Stimulated activated naive B cell treated with anti-CD40 and anti-IgM and Interleukin-4, amounts not matched to agents 10 μg/mL and 1 μg/mL and 100 μg/mL, for 72 hours (primary cell): ENCODE measurements at places on chromosomes 16 and 17.

DNA sequence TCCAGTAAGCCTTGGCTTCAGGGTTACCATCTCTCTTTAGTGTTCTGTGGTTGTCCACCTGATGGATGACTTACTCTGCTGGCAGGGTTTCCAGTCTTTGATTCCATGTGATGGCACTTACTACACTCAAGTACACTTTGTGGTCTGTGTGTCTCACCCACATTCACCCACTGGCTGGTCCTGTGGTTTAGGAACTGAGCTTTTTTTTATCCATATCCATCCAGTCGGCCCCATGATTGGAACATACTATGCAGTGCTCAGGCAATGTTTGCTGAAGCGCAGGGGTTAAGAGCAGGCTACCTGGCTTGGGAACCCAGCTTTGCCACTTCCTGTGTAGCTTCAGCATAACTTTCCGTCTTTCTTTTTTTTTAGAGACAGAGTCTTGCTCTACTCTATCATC is 2.8 kb upstream of the FUS start:
- peak; percentile 28 for DNase-seq

DNA sequence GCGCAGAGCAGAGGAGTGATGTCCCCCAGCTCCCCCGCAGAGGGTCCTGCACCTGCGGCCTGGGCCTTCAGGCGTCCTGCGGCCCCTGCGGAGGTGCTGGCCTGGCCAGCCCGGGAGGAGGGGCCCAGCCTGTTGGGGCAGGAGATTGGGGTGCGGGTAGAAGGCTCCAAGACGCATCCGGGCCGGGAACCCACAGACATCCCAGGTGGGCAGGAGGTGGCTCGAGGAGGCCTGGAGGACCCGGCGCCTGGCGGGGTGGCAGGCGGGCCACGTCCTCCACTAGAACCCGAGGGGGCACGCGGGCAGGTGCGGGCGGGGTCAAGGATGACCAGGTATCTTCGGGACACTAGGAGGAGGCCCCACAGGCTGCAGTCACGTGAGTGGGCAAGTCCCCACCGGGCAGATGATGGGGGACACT is 647 bp upstream of the SECTM1 start:
- no peak for DNase-seq

- no peak for DNase-seq
These were observed 7.9 kb downstream of the SPOP start for GRCh38 chr17:49670002-49670401.

DNA sequence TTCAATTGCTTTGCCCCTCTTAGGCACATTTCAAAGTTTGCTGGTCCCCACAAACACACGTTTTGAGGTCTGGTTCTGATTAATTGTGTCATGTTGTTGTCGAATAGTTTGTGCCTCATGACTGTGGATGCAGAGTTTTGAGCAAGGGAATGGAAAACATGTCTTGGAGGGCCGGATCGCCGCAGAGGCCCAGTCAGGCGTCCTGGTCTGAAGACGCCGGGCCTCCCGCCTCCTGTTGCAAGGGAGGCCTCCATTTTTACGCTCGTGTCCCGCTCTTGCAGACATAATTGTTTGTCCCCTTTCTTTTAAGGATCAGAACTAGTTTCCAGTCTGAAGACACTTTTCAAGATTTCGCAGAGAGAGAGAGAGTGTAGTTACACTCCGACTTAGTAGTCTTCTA is 3.2 kb downstream of the NTN1 start:
- no peak for DNase-seq

- DNase-seq: no peak
These were observed 57.1 kb downstream of the BRIP1 start for GRCh38 chr17:61806081-61806828.

DNA sequence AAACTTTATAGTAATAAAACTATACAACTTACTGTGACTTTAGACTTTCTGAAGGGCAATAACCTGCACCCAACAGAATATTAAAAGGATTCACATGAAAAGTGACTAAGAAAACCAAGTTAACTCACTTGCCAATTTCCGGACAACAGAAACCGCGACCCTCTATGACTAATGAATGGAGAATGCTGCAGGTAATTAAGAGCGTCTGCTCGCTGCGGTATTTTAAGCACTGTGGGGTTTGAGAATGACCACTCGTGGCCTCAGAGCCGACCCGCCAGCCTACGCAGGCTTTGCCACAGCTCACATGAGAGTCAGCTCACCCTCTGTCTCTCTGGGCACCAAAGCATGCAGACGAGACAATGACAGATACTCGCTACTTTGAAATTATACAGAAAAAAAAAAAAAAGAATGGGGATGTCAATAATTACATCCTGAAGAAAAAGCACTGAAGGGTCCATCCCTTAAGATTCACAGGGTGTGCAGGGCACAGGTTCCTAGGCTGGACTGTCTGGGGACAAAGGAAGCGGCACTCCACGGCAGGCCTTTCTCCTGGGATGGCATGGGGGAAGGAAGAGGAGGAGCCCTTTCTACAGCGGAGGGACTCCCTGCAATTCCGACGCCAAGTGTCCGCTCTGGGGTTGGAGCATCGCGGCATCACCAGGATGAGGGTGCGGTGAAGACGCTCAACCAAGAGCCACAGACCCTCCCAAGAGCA is 35.0 kb downstream of the ZCCHC14 start:
- peak; percentile 28 for DNase-seq

- no peak for DNase-seq
These were observed 202.4 kb downstream of the C16orf95 start for GRCh38 chr16:87114832-87115231.

- no peak for DNase-seq
These were observed 8.5 kb downstream of the KRTAP9-7 start for GRCh38 chr17:41284043-41284442.

DNA sequence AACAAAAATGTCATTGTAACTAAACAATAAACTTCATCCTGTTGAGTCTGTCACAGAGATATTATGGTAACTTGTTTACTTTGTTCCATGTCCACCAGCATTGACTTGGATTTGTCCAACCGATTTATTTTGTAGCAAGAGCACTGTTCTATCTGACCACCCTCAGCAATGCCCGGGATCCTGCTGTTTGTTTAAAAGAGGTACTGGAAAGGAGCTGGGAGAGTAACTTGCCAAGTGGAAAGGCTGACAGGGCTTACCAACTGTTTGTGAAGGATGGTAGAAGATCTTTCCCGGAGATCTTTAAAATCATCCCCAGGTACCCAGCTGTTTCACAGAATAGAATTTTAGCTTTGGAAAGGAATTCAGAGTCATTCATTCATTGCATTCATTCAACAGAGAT is 59.1 kb upstream of the BCAR1 start:
- no peak for DNase-seq

DNA sequence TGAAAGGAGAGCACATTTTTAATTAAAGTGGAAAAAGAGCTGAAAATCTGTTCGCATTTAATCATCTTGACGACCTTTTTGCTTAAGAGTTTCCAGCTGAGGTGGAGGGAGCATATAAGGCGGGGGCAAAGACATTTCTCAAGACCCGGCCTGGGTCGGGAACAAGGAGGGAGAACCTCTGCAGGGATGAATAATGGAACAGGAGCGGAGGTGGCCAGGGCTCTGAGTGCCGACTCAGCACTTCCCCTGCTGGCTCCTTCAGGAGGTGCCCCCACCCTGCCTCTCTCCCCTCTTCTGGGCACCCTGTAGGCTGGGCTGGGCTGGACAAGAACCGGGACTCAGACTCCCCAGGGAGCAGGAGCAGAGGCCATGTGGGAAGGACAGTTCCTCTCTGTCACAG is 7.9 kb upstream of the NGFR start:
- DNase-seq: no peak

DNA sequence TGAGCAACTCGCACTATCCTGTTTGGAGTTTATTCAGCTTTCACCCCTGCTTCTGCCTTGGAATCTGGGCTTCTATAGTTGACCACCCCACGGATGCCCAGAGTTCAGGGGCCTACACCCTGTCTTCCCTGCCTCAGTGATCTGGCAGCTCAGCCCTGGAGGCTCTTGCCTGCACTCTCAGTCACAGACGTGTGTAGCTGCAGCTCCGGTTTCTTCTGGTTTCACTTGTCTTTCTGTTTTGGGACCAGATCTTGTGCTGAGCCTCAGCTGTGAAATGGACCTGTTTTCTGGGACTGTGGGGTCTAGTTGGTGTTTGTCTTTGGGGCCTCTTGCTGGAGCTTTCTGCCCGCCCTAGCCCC is 5.8 kb downstream of the GPT2 start:
- DNase-seq: no peak

DNA sequence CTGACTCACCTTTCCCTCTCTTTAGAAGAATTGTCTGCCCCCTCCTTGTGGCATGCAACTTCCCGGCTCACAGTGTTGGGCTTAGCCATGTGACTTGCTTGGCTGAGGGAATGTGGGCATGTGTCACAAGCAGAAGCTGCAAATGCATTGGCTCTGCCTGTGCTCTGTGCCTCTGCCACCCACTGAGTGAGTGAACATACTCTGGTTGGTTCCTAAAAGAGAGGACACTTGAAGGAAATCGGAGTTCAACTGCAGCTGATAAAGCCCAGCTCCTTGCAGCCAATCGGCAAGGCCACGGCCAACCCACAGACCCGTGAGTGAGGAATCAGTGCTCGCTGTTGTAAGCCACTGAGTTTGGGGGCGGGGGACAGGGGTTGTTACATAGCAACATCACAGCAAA is 10.9 kb upstream of the GINS2 start:
- DNase-seq: no peak

DNA sequence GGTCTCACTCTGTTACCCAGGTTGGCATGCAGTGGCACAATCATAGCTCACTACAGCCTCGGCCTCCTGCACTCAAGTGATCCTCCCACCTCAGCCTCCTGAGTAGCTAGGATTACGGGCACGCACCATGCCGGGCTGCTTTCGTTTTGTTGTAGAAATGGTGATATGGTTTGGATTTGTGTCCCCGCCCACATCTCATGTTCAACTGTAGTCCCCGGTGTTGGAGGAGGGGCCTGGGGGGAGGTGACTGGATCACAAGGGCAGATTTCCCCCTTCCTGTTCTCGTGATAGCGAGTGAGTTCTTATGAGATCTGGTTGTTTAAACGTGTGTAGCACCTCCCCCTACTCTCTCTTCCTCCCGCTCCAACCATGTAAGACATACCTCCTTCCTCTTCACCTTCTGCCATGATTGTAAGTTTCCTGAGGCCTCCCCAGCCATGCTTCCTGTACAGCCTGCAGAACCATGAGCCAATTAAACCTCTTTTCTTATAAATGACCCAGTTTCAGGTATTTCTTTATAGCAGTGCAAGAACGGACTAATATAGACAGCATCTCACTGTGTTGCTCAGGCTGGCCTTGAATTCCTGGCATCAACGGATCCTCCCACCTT is 6.0 kb downstream of the PDZD9 start:
- DNase-seq: no peak

DNA sequence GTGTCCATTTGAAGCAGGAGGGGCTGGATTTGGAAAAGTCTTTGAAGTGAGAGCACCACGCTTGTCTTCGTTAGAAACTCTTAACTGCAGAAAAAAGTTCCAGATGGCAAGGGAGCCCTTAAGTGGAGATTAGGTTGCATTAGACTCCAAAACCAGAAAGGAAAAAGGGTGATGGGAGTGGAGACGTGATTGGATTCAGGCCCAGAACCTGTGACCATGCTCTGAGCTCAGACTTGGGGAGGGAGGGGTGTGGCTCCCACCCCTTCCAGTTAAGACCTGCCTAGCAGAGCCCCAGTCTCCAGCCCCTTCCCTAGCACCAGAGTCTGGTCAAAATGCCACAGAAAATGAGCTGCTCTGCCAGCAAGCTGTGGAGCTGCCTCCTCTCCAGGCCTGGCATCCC is 6.4 kb upstream of the LGALS9 start:
- no peak for DNase-seq

DNA sequence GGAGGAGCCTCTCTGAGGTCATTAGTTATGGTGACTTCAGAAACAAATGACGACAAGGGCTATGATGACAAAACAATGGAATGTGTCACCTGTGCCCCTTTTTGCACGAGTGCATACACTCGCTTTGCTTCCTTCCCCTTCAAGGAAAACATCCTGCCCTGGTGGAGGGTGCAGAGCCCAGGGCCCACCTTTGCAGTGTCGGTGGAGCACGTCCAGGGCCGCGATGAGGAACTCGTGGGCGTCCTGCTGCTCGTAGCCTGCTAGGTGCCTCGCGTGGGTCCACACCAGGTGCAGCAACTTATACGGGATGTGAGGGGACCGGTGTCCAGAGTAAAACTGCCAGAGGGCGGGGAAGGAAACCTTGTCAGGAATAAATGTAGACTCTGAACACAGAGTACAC is 27.2 kb downstream of the USP22 start:
- no peak for DNase-seq

DNA sequence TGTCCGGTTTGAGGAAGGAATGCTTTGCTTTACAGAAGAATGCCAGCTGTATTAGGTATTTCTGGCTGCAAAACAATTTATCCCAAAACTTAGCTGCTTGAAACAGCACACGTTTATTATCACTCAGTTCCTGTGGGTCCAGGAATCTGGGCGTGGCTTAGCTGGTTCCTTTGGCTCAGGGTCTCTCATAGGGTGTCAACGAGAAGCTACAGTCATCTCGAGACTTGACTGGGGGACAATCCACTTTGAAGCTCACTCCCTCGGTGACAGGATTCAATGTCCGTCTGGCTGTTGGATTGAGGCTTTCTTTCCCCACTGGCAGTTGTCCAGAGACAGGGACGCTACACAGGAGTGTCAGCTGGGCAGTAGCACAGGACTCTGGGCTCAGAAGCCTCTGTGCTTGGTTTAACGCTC is 9.6 kb upstream of the RHBDF2 start:
- no peak for DNase-seq

DNA sequence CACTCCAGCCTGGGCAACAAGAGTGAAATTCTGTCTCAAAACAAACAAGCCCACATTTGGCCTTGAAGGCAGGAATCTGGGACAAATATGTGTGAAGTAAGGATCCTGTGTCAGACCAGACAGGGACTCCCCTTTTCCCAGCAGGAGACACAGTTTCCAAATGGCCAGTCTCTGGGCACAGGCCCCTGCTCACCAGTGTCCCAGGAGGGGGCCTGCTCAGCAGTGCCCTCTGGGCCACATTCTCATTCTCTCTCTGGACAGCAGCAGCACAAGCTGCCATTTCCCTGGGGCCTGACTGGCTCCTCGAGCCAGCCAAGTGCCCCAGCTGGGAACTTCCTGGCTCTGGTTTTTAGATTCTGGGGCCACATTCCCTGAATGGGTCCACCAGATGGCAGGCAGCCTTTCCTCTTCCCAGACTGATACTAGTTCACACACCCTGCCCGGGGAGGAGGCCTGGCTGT is 11.7 kb upstream of the MNT start:
- no peak for DNase-seq

- no peak for DNase-seq
These were observed 118.1 kb downstream of the FTO start for GRCh38 chr16:53821957-53822625.

GRCh38 chr17:45290269-45290765 is 26.5 kb downstream of the MAP3K14 start:
- no peak for DNase-seq

GRCh38 chr17:1159431-1160180 is 20.2 kb downstream of the ABR start:
- DNase-seq: no peak

DNA sequence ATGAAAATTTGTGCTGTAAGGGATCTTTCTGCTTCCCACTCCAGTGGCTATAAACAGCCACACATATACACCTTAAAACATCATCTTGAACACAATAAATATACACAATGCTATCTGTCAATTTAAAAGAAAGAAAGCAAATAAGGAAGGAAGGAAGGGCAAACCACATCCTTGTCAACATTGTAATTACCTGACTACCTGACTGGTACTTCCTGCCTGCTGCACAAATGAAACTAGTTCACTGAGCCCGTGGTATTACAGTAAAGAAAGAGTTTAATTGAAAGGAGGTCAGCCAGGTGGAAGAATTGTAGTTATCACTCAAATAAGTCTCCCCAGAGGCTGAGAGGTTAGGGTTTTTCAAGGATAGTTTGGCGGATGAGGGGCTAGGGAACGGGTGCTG is 344.4 kb upstream of the ASIC2 start:
- DNase-seq: no peak

GRCh38 chr17:31654936-31655335 is 204.1 kb downstream of the COPRS start:
- no peak for DNase-seq
